ENCODE measurements at places on chromosomes 6 and 20.

GRCh38 chr20:13336308-13337089, 115.4 kb downstream of the ISM1 start:
- DNase-seq, result no peak

DNA sequence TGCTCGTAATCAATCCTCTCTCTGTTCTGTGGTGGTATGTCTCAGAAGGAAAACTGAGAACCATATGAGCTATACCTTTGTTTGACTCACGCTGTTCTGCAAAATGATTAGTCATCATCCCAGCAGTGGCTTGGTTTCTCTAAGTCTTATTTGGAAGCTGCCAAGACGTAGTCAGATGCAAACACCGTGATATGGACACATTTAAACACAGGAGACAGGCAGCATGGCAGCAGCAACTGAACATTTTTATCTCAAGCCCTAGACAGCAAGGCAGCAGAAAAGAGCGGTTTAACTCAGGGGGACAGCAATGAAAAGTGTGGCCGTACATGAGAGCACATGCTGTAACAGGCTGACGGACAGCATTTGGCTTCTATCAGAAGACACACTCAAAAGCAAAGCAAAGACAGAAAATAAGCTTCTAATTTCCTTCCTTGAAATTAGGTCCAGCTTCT, 1295.1 kb downstream of the EPHA7 start:
- no peak for DNase-seq

DNA sequence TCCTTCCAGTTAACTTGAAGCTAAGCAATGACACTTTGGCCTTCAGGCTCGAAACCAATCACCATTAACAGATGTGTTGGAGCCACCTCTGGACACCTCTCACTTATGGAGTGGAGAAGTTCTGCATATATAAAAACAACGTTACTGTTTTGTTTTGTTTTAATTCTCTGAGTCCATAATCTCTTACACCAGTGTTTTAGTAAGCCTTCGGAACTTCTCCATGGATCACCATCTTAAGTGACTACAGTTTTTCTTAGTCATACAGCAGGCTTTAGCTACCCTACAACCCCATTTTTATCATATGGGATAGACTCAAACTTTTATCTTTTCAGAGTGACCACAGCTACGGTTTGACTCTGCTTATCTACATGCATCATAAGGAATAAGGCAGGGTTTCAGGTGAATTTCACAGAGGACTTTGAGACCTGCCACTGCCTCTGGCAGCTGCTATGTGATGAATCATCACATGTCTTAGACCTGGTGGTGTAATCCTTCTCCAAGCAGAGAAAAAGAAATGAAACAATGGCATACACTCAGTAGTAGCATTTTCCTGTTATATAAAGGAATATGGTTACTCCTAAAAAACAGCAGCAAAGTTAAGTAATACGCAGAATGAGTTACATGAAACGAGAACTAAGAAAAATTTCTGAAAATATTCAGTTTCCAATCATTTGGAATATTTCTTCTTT, 5.5 kb upstream of the HDDC2 start:
- DNase-seq, result no peak

GRCh38 chr6:41558033-41558807, 12.0 kb downstream of the FOXP4 start:
- DNase-seq, result no peak

DNA sequence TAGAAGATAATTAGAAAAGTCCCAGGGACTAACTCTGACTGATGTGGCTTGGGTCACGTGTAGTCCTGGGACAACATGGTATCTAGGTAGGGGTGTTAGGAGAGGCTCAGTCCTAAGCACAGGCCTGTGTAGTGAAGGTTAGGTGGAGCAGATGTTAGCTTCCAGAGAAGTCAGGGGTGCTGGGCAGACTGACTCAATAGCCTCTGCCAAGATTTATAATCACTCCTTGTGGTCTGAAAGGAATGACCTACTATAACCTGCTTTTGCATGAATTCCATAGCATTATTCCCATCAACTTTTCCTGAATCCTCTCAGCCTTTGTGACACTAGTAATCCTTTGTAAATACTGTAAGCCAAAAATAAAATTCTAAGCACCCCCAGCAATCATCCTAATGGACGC, 10.2 kb upstream of the PEX7 start:
- DNase-seq, result no peak

DNA sequence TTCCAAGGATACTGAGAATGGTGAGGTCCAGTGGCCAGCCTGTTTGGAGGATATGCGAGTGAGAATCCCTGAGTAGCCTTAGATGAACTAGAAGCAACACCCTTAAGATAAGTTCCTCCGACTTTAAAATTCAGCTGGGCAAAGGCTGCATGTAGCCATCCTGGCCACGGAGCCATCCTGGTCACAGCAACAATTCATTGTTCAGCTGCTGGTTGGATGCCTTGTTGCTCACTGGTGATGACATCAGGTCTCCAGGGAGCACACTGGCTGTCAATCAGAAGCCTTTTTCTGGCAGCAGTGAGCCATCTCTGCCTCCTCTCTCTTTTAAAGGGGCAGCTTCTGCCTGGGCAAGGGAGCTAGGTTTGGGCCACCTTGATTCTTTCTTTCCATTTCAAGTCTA, 22.4 kb upstream of the RIMS4 start:
- DNase-seq, result no peak

- no peak for DNase-seq
Measured at GRCh38 chr20:47623206-47623605, 121.5 kb downstream of the NCOA3 start.

DNA sequence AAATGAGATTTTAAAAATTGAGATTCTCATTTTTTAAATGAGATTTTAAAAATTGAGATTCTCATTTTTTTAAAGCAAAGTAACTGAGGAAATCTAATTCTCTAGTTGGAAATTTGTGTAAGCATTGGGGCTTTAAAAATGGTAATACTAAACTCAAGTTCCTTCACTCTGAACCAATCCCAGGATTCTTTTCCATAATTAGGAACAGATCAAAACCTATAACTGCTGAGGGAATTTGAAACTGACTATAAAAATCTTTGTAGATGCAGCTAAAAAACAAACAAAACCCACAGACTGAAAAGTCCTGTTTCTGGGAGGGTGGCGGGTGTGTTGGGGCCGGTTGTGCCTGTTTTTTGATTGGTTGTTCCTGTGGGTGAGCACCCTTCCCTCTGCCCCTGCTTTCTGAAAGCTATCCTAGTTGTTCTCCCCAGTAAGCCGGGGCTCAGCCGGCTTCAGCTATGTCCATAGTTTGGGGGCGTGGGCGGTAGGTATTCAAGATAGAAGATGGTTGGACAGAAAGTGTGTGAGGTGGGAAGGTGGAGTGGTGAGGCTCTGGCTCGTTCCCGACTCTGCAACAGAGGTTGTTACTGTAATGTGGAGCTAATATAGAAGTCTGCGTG, 49.3 kb downstream of the GFRA4 start:
- no peak for DNase-seq

DNA sequence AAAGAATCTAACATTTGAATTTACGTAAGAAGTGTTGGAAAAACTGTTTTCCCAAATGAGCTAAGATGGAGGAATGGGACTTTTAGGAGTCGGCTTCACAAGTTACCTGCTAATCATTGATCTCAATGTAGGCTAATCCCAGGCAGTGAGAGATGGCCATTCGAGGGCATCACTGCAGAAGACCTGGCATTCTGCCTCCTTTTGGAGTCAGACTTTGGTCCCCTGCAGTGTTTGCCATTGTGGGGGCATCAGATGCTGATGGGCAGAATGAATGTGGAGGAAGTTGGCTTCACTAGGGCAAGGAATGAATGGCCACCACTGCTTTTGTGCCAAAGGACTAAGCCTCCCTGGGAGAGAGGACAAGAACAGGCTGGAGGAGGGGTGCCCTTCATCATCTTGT, 55.7 kb upstream of the NKX2-2 start:
- DNase-seq, result no peak

DNA sequence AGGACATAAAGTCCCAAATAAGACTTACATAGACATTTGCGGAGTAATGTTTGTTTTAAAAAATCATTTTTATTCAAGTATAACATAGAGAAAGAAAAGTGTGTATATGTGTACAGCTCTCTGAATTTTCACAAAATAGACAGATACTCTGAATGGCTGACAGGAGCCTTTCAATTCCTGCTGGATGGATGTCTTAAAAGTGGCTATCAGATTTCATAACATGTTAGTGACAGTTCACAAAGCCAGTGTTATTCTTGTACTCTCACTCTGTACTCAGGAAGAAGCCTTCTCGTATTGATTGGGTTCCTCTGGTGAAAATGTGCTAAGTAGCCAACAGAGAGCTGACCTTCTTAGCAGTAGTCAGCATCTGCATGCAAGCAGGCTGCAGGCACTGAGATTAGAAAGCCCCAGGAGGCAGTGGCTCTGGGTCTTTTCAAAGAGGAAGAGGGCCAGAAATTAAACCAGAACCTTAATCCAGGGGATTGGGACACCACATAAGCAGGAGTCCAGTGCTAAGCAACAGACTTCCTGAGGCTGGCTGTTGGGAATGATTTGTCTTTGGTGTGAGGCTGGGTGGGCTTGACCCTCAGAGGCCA, 19.7 kb downstream of the SLC17A4 start:
- no peak for DNase-seq

GRCh38 chr6:48766349-48766748, 655.4 kb upstream of the PTCHD4 start:
- DNase-seq, result no peak

- no peak for DNase-seq
Measured at GRCh38 chr6:137638926-137639706, 144.9 kb upstream of the OLIG3 start.

GRCh38 chr20:15673206-15673605, 900.0 kb downstream of the KIF16B start:
- no peak for DNase-seq

GRCh38 chr6:8785223-8785622, 349.9 kb upstream of the SLC35B3 start:
- no peak for DNase-seq

DNA sequence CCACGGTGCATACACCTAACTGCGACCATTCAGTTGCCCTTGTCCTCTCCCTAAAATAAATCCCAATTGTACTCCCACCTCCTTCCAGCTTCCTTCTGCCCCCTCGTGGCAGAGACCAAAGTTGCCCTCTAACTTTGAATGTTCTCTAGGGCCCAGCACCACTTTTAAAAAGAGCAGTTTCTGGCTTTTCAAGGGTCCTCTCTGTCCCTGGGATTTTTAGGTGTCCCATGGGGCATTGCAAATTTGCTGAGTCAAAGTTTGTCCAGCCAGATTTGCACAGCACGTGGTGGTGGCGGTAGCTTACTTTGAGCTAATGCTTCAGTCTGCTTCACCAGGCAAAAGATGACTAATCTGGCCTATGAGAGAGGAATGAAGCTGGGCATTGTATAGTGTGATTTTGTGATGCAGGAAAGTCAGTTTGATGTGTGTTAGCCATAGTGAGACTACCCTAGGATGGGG, 100.2 kb downstream of the PERP start:
- DNase-seq, result peak; percentile 37

- no peak for DNase-seq
Measured at GRCh38 chr20:8227293-8227692, 95.2 kb downstream of the PLCB1 start.

- DNase-seq, result peak; percentile 85
Measured at GRCh38 chr6:73519926-73520687, 725 bp downstream of the EEF1A1 start.

DNA sequence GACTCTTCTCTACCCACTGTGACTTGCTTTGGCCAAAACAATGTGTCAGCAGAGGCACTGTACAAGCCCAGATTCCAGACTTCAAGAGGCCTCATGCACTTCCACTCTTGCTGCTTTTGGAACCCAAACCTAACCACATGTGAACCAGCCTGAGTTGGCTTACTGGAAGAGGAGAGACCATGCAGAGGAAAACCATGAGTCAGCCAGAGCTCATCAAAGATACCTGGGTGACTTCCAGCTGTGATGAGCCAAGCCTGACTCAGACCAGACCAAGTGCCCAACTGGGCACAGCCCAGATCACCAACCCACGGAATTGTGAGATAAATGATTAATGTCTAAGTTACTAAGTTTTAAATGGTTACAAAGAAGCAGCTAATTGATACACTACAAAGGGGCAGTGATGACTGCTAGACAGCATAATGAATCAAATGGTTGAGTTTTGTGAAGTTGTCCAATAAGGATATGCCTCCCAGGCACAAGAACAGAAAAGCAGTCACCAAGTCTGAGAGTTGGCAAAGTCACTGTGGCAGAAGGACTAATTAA, 16.2 kb upstream of the BEND6 start:
- no peak for DNase-seq

- no peak for DNase-seq
Measured at GRCh38 chr6:147166992-147167391, 37.2 kb upstream of the STXBP5 start.

DNA sequence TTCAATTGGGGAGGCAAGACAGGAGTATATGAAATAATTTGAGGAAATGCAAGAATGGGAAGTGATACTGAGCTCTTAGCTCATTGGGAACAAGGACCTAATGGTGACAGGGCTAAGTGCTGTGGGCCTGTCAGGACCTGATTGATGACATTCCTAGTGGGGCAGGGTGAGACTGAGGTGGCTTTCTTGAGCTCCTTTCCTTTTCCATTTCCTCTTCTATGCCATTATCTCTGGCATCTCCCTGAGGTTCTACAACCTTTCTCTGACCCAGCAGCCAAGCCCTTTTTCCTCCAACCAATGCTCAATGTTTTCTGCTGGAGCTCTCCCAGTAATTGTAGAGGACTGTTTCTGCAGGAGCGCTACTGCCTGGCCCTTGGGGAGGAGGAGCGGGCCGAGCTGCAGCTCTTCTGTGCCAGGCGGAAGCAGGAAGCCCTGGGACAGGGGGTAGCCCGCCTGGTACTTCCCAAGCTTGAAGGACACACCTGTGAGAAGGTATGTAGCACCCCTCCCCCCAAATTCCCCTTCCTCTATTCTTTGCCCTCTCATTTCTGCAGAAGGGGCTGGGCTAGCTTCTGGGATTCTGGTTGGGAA, 2.8 kb upstream of the TOMM6 start:
- DNase-seq, result no peak

GRCh38 chr20:36604952-36605398, 604 bp upstream of the RAB5IF start:
- peak; percentile 64 for DNase-seq

GRCh38 chr6:137233911-137234863, 15.0 kb upstream of the IFNGR1 start:
- peak; percentile 44 for DNase-seq

DNA sequence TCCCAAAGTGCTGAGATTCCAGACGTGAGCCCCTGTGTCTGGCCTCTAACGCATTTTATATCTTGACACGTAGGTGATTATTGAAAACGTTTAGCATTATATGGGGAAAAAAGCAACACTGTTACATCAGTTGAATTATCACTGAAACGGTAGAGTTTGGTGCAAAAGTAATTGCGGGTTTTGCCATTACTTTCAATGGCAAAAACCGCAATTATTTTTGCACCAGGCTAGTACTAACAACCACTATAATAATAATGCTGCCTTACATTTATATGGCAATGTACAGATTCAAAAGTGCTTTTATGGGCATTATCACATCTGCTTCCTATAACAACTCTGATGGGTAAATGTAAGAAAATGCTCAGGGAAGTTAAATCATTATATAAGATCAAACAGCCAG, 57.3 kb downstream of the OPRM1 start:
- no peak for DNase-seq

DNA sequence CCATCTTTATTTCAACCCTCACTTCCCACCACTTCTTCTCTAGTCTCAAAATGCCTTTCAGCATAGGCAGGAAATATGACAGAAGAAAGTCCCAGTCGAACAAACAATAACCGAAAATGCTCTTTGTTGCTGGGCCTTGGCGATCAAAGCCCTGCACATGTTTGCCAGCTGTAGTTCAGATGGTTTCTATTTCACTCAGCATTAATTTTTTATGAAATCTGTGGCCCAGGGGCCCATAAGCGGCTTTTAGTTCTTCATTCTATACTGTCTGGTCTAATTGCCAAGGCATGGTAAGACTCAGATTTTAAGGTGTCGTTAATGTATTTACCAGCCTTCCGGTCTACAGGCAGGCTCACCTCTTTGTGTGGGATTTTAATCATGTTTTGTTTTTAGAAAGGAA, 10.9 kb upstream of the F13A1 start:
- no peak for DNase-seq
